ENCODE measurements at places on chromosomes 6 and 20.
A peak's percentile ranks its signal among the peaks of the same experiment; 100 is the strongest.

- peak; percentile 67 for DNase-seq
Observed at GRCh38 chr20:62243906-62244515, 5.7 kb downstream of the OSBPL2 start.

DNA sequence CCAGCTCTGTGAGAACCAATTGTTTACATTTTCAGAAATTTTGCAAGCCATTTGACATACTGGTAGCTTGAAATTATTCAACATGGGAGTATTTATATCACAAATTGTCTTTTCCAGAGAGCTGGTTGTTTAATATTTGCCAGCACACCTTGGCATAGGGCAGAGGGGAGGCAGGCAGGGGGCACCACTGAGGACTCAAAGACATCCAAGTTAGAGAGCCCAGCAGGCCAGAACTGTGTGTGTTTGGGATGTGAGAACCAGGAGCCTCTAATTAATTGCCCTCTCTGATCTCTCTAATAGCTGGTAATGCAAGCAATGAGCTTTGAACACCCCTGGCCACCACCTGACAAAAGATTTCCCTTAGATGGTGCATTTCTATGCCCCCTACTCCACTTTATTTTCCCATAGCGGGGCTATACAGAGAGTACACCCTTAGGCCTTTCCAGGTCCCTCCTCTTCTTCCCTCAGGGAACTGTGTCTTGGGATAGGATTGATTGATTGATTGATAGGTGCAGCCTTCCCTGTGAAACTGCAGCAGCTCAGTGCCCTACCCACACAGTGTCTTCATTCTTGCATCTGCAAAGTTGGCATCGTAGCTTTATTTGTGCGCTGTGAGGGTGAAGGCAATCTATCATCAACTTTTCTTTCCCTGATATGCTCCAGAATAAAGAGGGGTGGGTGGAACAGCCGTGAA lies 29.2 kb downstream of the MOCS1 start:
- no peak for DNase-seq

- DNase-seq: no peak
Observed at GRCh38 chr6:90941885-90942284, 355.0 kb upstream of the MAP3K7 start.

DNA sequence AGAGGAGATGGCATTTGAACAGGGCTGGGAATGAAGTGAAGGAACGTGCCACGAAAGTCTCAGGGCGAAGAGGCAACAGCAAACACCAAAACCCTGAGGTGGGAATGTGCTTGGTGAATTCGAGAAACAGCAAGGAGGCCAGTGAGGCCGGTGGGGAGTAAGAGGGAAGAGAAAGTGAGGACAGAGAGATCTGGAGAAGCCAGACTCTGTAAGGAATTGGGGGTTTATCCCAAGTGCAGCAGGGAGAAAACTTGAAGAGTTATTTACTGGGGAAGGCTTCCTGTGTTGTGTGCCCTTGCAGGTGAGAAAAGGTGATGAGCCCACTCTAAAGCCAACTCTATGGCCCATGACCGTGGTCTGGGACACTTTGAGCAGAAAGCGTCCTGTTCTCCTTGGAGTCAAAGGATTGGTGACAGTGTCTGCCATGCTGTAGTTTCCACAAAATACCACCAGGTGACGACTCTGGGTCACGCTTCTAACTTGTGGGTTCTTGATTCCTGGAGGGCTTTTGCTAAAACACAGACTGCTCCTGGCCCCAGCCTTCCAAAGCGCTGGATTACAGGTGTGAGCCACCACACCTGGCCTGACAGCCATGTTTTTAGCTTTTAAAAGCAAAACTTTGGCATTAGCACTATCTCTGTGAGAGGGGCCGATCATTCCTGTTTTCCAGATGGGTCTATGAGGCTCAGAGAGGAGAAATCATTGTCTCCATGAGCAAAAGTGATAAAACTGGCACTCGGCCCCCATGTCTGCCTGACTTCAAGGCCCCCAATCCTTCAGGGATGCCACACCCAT lies 18.0 kb upstream of the CSNK2A1 start:
- DNase-seq: peak; percentile 80

Data from type B pancreatic cell (in vitro differentiated cells).